ENCODE measurements at places on chromosomes 1 and 21.

GRCh38 chr1:236320214-236320613, 38.5 kb upstream of the ERO1B start:
- no peak for DNase-seq

DNA sequence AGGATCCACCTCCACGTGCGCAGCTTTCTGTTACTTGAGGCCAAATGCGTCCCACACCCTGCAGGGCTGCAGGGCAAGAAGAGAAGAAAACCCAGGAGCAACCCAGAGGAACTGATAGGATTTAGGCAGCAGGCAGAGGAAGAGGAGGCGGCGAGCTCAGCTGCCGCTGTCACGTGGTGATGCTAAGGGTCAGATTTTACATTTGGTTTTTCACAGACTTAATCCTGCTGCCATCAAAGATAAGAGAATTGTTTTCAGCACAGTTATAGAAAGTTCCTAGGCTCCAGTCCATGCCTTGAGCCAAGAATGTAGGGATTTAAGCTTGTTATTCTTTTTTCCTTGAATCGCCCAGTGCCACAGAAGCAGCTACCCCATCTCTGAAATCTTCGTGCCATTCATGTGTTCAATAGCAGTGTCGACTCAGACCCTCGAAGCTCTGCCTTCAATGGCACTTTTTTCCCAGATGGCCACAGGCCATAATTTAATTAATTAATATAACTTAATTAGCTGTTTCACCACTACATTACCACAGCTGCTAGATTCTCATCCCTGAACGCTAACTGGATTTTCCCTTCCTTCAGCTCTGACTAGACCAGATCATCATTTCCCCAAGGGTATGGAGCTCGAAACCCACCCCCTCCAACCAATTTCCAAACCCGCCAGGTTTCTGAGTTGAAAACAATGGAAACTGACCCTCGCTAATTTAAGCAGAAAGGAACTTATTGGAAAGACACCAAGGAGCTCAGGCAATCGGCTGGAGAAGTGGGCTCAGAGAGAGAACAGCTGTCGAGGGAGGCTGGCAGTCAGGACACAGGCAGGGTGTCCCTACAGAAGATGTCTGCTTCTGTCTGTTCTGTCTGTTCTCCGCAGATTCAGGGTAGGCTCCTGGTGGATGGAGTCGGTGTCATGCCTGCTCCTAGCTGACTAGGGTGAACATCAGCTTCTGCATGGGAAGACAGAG, 36.2 kb downstream of the LDLRAP1 start:
- no peak for DNase-seq

DNA sequence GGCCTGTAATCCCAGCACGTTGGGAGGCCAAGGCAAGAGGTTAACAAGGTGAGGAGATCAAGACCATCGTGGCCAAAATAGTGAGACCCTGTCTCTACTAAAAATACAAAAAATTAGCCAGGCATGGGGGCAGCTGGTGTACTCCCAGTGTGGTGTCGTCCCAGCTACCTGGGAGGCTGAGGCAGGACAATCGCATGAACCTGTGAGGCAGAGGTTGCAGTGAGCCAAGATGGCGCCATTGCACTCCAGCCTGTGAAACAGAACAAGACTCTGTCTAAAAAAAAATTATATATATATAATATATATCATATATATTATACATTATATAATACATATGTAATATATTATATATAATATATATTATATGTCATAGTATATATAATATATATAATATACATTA, 249.2 kb upstream of the TPTE start:
- no peak for DNase-seq

GRCh38 chr1:164511001-164511705, 47.8 kb upstream of the PBX1 start:
- no peak for DNase-seq

- no peak for DNase-seq
Observed at GRCh38 chr1:54125386-54126070, 27.3 kb downstream of the CDCP2 start.

GRCh38 chr1:158952416-158952815, 21.1 kb downstream of the PYHIN1 start:
- no peak for DNase-seq

DNA sequence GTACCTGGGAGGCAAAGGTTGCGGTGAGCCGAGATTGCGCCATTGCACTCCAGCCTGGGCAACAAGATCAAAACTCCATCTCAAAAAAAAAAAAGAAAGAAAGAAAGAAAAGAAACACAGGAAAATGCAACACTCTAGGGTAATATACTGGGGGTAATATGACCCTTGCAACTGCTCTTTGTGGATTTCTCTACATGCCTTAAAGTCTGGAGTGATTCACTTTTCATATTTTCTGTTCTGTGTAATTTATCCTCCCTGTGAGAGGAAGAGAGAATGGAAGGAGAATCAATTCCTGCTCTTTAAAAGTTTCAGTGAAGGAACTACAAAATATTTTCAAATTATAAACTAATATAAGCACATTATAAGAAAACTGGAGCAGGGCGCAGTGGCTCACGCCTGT, 22.7 kb downstream of the RIT1 start:
- no peak for DNase-seq

DNA sequence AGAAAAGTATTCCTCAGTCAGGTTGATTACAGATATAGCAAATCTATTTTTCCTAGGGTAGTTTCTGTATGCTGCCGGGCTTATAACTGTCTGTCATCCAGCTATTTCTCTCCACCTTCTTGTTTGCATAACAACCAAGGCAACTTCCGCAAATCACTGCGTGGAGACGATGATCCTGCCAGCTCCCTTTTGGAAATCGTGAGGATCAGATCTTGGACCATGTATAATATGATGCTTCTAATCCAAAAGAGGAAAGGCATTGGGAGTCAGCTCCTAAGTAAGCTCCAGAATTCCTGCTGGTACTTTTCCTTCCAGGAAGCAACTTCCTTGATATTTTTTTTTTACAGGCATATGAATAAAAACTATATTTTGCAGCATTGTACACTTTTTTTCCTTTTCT, 445 bp upstream of the RGS4 start:
- no peak for DNase-seq

GRCh38 chr1:210076620-210077019, 138.6 kb downstream of the SYT14 start:
- DNase-seq, result no peak

GRCh38 chr21:42189860-42190485, 29.0 kb upstream of the ABCG1 start:
- DNase-seq, result no peak

- DNase-seq, result no peak
Observed at GRCh38 chr1:169201084-169201619, 94.7 kb downstream of the ATP1B1 start.

DNA sequence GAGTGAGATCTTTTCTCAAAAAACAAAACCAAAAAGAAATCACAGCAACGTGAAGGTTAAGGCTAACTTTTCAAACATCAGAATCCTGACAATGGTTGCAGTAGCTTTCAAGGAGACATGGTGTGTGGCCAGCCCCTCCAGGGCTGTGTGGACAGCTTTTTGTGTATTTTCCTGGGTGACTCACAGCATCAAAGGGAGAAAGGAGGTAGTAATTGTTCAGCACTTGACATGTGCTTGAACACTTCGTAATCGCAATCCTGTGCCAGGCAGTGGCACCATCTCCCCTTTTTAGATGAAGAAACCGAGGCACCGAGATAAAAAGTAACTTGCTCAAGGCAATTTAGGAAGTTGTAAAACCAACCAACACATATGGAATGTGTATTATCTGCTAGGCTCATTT, 10.3 kb downstream of the NBL1 start:
- no peak for DNase-seq

- DNase-seq, result no peak
Observed at GRCh38 chr21:45056296-45056904, 18.0 kb upstream of the ADARB1 start.

GRCh38 chr21:41289431-41289830, 27.2 kb upstream of the FAM3B start:
- no peak for DNase-seq

GRCh38 chr1:162530307-162530987, 31.1 kb upstream of the UAP1 start:
- no peak for DNase-seq

DNA sequence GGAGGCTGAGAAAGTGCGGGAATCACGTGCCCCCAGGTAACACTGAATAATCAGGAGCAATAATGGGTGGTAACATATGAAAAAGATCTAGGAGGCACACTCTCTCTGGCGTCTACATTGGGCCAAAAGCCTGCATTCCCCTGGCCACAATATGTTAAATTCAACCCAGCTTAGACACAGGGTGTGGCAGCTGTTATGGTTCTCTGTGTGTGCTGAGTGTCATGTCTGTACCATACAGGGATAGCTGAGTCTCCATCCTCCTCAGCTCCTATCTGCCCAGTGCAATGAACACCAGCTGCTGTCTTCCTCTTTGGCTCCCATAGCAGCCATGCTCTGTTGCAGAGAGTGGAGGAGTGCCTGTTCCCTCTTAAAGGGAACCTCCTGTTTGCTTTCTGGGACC, 14.3 kb downstream of the S100A11 start:
- DNase-seq, result no peak

GRCh38 chr1:86380257-86380861, 15.8 kb downstream of the ODF2L start:
- DNase-seq, result no peak

DNA sequence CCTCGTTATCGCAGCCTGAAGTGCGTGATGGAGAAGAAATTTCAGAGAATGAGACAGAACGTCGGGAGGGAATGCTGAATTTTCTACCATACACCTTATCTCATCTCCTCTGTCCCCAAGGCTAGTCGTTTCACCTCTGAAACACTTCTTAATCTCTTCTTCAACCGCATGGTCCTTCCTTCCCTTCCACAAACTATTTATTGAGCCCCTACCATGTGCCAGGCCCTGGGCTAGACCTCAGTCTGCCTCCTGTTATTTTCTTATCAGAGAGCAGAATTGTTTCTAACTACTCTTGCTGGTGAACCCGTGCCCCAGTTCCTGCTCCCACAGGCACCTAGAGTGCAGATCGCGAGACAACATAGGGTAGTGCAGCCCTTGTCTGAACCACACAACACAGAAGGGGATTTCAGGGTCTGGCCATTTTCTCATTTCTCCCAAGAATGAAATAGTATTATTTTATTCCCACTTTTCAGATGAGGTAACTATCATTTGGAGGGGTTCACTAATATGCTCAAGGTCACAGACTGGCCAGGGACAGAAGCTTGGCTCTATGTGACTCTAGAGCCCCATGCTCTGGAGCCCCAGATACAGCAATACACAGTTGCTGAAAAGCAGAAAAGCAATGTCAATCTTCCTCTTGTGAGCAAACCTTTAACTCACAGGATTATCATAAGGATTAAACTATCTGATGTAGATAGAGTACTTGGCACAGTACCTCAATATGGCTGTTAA, 598 bp upstream of the ADIPOR1 start:
- no peak for DNase-seq

Data from cerebellar nuclear complex (tissue), 1 donor.